Neural cell (in vitro differentiated cells): ENCODE measurements at places on chromosomes 13 and 19. TPM values are rescaled to one million over a fixed set of nuclear protein-coding genes. Genes with fewer than 3 reads are reported as not detected.

The PRSS57 gene
- polyA plus RNA-seq: not detected in 2 replicates

The TYROBP gene
- not detected in 2 replicates for polyA plus RNA-seq

The SIGLECL1 gene
- polyA plus RNA-seq: not detected in 2 replicates

The POGLUT2 gene
- polyA plus RNA-seq: 31.7 and 51.7 TPM in 2 replicates

The GRIK5 gene
- 22.4 and 28.3 TPM in 2 replicates for polyA plus RNA-seq

The IGSF23 gene
- polyA plus RNA-seq: not detected in 2 replicates

The SERTM1 gene
- not detected in 2 replicates for polyA plus RNA-seq

The SERP2 gene
- 14.8 and 15.4 TPM in 2 replicates for polyA plus RNA-seq

The CYP4F12 gene
- polyA plus RNA-seq: not detected in 2 replicates

The SLC15A1 gene
- polyA plus RNA-seq: not detected in 2 replicates

The OLFM4 gene
- polyA plus RNA-seq: 0.46 TPM in 1 of 2 replicates, not detected in the other

The METTL21C gene
- not detected in 2 replicates for polyA plus RNA-seq
